ENCODE measurements at places on chromosomes 7 and 10.

GRCh38 chr7:94649450-94649849, 6.5 kb downstream of the SGCE start:
- DNase-seq, result no peak

GRCh38 chr10:78070726-78071125, 37.1 kb downstream of the RPS24 start:
- DNase-seq, result no peak

GRCh38 chr10:72056932-72057751, 31.2 kb downstream of the SPOCK2 start:
- DNase-seq, result no peak

DNA sequence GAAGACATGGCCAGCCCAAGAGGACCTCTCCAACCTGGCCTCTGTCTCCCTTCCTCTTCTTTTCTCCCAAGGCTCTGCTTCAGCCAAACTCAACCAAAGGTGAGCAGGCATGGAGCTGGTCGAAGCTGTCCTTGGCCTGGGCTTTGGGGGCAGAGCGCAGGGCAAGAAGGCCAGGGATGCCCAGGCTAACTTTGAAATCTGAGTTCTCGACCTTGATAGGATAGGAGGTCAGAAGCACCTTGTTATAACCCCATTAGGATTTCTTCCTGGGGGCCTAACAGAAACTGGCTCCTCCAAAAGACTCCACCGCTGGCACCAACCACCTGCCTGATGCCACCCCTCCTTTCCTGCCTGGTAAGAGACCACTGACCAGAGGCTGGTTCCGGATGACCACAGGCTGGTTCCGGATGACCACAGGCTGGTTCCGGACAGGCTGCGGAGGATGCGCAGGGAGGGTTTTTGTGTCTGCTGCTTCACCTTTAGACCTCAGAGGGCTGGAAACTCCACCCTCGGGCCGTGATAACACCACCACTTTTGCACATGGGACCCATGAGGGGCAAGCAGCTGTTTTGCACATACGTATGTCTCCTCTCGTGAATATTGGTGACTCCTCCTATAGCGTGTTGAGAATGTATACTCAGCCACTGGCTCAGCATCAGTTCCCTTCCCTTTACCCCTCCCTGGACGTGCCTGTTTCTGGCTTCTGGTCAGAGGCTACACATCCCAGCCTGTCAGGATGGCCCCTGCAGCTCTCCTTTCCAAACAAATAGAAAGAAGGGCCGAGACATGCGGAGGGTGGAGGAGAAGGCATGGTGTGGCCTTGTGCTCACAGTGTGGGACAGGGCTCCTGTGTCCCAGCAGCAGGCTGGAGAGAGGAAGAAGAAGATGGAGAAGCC, 140.1 kb downstream of the DNAJB6 start:
- no peak for DNase-seq

GRCh38 chr10:129958629-129959543, 5.2 kb downstream of the EBF3 start:
- no peak for DNase-seq

- no peak for DNase-seq
Measured at GRCh38 chr10:59595593-59595992, 114.1 kb downstream of the SLC16A9 start.

DNA sequence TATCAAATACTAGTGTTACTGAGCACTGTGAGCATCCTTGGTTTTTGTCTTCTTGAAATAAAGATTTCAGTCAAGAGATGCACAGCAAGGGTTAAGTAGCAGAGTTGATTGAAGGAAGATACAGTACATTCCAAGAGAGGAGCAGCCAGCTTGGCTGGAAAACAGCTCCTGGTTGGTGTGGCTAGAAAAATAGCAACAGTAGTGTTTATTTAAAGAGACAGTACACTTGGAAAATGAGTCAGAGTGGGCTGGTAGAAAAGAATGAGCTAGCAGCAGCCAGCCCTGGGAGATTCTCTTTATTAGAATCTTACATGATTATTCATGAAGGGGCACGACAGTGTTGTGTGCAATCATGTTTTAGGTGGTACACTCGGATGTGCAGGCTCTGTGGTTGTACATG, 1016.4 kb upstream of the SORCS1 start:
- no peak for DNase-seq

GRCh38 chr10:30036811-30037210, 22.6 kb downstream of the JCAD start:
- DNase-seq, result no peak

GRCh38 chr7:132455378-132455777, 120.9 kb downstream of the PLXNA4 start:
- DNase-seq, result no peak

- no peak for DNase-seq
Measured at GRCh38 chr7:12066521-12066920, 144.6 kb upstream of the TMEM106B start.

DNA sequence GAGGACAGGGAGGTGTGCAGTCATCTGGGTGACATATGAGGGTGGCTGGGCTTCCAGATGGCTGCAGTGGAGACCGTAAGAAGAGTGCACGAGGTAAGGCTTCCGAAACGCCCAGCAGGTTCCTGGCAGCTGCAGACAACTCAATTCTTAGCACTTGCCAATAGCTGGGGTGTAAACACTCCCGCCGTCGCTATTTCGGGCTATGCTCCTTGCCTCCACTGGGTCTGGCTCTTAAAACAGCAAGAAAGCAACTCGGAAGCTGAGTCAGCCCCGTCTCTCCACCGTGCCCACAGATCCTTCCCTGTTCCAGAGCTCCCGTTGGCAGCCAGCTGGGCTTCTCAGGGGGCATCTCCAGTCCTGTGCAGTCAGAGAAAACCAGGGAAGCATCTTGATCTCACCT, 6.1 kb upstream of the PDGFA start:
- no peak for DNase-seq

GRCh38 chr7:94392393-94392786, 2.3 kb upstream of the COL1A2 start:
- DNase-seq, result no peak

- no peak for DNase-seq
Measured at GRCh38 chr7:23715099-23715498, 5.1 kb downstream of the STK31 start.

- DNase-seq, result no peak
Measured at GRCh38 chr10:17907641-17908040, 44.1 kb upstream of the SLC39A12 start.

GRCh38 chr7:42747044-42747443, 164.8 kb downstream of the C7orf25 start:
- no peak for DNase-seq

- no peak for DNase-seq
Measured at GRCh38 chr7:46015107-46015868, 94.2 kb upstream of the IGFBP3 start.

DNA sequence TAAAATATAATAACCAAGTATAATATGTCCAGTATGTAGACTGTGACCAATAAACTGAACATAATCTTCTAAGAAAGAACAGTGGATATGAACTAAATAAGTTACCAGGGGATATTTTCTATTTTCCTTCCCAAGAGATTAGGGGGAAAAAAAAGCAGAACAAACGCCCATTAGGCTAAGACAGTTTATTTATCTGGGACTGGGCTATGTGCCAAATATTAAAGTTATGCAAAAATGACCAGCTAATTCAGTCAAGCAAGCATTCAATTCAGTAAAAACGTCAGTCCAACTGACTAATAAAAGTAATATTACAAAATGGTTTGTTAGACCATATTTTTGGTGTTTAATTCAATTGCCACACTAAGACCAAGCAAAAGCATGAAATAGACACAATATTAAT, 122.2 kb downstream of the TSPAN12 start:
- DNase-seq, result no peak

- no peak for DNase-seq
Measured at GRCh38 chr10:48187713-48188485, 86.6 kb downstream of the FRMPD2 start.

DNA sequence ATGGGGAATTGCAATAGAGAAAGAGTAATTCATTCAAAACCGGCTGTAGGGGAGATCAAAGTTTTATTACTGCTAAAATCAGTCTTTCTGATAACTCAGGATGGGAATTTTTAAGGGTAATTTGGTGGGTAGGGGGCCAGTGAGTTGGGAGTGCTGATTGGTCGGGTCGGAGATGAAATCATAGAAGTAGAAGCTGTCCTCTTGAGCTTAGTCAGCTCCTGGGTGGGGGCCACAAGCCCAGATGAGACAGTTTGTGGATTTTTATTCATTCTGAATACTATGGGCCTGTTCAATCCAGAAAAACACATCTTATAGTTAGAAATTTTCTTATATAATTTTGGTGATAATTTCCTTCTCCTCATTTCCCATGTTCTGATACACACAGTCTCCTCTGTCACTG, 25.4 kb downstream of the CALD1 start:
- no peak for DNase-seq

- DNase-seq, result no peak
Measured at GRCh38 chr7:106806556-106806955, 58.5 kb upstream of the PIK3CG start.

DNA sequence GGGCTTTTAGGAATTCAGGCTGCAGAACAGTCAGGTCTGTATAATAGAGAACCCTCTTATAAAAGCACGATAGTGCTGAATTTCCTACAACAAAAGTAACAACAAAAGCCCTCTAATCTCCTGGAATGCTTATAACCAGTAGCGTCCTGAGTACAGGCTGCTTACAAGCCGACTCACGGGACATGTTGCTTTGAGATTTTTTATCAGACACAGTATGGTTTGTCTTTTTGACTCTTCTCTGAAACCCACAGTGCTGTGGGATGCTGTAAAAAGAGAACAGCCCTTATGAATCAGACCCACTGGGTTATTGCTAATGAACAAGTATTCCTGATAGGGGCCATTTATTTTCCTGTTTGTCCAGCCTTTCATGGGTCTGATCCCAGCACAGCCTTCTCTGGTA, 59.4 kb downstream of the PLPP4 start:
- no peak for DNase-seq

DNA sequence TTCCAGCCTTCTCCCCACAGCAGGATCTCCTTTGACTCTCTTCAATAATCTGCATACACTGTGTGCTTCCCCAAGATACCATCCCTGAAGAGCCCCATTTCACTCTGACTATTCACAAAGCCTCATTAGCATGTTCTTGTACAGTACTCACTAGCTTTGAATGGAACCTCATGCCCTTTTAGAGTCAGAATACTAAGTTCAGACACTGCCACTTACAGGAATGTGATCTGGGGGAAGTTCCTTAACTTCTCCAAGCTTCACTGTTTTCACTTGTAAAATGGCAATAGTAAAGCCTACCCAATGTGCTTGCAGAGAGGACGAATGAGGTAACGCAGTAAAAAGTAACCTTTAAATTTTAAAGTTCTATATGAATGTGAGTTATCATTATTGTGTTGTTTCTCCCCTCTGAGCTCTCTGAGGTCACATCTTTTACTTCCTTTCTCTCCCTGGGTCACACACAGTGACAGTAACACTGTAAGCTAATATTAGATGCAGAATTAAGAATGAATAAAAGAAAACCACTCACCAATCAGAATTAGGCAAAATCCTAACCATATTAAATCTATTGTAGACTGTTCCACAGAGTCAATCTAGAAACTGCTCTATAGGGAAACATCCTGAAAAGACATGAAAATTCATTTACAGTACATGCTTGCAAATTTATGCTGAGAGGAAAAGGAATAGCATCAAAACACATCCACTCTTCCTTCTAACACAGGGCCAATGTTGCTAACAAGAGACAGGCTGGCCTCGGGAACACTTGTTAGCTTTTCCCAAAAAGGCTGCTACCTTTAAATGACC, 64.2 kb upstream of the IL6 start:
- DNase-seq, result no peak

GRCh38 chr7:100875356-100875751, 451 bp downstream of the SRRT start:
- DNase-seq, result no peak

- DNase-seq, result no peak
Measured at GRCh38 chr10:118501637-118502440, 93.6 kb downstream of the PRLHR start.

- DNase-seq, result no peak
Measured at GRCh38 chr7:39816462-39817060, 133.5 kb upstream of the CDK13 start.

DNA sequence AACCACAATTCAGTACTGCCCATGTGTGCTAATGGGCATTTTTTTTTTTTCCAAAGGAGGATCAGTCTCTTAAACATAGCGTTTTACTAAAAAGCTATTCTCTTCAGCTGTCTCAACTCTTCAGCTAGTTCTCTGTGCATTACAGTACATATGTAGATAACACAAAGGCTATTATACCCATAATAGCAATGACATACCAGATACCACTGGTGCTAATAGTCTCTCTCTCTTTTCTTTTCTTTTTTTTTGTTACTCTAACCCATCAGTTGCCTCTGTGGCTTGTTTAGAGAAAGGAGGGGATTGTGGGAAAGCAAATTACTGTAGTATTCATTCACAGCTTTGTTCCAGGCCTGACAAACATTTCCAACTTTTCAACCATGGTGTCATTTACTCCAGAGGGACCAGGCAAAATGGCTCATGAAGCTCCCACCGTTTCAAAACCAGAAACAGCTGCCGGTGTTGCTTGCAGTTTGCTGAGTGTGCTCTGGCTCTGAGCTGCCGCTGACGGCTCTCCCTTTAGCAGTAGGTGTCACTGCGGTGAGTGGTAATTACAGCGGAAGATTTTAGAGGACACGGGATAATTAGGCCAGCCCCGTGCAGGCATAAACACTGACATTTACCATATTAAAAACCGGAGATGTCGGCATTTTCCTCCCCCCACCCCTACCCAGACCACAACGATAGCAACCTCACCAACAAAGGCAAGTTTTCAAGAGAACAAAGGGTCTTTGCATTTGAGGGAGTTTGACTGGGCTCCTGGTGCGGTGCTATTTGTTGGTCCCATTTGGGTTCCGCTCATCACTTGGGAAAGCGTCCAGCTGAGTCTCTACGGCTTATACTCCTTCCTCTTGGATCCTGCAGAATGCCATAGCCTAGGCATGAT, 1005.5 kb downstream of the KCNMA1 start:
- DNase-seq, result no peak

DNA sequence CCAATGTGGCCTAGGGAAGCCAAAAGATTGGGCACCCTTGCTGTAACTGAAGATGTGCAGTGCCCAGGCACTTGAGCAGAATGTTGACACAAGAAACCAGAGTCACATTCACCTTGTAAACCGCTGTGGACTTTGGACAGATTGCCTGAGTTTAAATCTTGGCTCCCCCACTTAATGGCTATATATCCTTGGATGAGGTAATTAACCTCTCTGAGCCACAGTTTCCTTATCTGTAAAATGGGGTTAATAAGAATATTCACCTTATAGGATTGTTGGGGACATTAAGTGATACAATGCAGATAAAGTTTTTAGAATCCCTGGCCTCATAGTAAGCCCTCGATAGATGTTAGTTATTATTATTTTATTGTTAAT, 331.0 kb downstream of the LRMDA start:
- DNase-seq, result no peak

DNA sequence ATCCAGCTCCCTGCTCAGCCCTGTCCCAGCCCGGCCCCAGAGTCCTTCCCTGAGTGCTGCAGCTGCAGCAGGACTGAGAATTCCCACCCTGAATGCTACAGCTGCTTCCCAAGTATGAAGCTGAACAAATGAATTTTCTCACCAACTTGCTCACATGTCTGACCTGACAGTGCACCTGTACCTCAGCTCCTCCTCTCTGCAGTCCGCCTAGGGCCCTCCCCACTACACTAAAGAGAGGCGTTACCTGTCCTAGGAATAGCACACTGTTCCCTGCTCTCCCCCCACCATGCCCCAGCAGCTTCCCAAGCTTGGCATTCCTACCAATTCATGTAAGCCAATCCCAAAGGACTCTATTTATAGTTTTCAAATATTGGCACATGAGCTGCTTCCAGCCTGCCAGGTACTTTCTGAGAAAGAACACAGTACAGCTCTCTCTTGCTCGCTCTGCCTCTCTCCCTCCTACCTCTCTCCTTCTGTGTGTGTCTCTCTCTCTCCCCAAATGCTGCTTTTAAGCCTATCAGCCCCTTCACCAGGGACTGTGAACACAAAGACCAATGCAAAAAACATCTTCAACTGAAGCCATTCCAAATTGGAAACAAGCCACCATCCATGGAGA, 400.1 kb downstream of the TNS3 start:
- no peak for DNase-seq

Measured in stimulated activated CD4-positive, alpha-beta T cell treated with anti-CD3 and anti-CD28 coated beads, Interleukin-1b, Interleukin-23, amount 100 ng/mL, for 1 hour (primary cell).